ENCODE measurements at places on chromosomes 1 and 21. TPM values are rescaled to one million over a fixed set of nuclear protein-coding genes. Genes with fewer than 3 reads are reported as not detected.

DNA sequence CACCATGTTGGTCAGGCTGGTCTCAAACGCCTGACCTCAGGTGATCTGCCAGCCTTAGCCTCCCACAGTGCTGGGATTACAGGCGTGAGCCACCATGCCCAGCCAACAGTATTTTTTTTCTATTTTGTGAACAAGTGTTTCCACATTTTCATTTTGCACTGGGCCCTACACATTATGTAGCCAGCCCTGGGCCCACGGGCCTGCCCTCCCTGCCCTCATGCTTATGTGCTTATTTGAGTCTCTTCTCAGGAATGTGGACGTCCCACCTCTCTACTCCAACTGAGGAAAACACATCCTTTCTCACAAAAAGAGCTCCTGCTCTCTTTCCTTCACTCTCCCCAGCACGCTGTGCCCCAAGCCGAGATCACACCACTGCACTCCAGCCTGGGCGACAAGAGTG lies 13.5 kb upstream of the ZBED6 start:
- ATAC-seq: no peak

DNA sequence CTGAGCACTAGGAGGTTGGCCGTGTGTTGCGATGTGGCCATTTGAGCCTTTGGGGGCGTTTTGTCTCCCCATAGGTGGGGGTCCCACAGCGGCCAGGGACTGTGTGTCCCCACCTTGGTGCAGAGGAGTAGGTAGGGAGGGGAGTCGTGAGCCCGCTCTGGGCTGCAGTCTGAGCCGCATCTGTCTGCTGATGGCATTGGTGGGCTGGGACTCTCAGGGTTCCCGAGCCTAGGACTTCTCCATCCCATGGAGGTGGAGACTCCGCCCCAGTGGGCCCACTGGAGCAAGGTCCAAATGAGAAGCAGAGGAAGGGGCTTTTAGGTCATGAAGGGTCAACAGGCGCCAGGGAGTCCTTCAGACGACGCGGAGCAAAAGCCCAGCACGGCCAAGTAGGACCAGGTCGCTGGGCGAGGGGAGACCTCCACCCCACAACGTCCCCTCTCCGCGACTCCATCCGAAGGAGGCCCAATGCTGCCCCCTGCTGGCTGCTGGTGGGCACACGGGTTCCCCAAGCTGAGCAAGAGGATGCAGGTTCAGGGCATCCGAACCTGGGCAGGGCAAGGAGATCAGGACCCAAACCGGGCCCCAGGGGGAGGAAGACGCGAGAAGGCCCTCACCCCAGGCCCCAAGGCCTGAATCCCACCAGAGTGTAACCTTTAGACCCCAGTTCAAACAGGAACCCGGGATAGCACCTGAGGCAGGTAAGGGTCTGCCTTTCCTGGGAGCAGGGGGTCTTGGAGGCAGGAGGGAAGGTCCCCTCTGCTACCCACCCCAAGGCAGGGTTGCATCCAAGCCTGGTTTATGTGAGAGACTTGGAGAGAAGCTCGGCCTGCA lies 14.9 kb downstream of the TTC34 start:
- peak; percentile 22 for ATAC-seq

GRCh38 chr1:173802961-173803360 lies 21.5 kb upstream of the DARS2 start:
- ATAC-seq: no peak

DNA sequence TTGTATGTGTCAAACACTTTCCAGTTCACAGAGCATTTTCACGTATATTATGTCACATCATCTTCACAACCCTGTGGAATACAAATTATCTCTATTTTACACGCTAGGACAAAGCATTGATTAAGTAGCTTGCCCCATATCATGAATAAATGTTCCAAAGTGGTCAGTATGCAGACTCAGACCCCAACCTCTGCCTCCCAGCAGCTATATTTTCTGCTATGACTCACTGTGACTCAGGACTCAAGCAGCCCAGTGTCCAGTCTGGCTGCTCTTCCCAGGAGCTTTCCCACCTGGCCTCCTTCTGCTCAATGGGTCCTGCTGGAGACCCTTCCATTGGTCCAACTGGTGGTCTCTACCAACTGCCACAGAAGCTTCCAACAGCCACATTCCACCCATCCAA lies 56.0 kb upstream of the RAP1A start:
- ATAC-seq: no peak

DNA sequence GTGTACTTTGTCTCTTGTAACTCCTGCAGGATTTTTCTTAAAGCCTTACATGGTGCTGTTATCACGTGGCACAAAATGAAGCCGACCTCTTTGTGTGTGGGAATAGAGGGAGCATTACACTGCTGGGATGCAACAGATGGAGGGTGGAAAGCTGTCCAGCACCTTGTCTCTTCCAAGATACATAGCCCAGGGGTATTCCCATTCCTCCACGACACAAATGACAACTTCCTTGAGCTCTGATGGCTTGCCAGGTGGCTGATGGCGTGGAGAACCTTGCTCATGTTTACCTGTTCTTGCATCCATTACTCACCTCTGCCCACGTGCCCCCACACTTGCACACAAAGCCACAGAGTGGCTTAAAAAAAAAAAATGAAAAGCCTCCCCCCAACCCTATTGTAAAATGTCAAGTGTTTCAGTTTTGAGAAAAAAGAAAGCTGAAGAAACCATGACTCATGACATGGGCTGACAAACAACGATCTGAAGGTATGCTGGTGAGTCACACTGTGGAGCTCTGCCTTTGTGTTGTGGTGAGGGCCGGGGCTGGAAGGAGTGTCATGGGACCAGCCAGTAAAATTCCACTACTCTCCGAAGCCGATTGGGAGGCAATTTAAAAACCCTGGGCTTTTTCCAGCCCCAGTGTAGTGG lies 32.0 kb upstream of the ATP5PO start:
- ATAC-seq: peak; percentile 92

- ATAC-seq: peak; percentile 37
Observed at GRCh38 chr1:115112496-115113375, 23.4 kb upstream of the TSPAN2 start.

DNA sequence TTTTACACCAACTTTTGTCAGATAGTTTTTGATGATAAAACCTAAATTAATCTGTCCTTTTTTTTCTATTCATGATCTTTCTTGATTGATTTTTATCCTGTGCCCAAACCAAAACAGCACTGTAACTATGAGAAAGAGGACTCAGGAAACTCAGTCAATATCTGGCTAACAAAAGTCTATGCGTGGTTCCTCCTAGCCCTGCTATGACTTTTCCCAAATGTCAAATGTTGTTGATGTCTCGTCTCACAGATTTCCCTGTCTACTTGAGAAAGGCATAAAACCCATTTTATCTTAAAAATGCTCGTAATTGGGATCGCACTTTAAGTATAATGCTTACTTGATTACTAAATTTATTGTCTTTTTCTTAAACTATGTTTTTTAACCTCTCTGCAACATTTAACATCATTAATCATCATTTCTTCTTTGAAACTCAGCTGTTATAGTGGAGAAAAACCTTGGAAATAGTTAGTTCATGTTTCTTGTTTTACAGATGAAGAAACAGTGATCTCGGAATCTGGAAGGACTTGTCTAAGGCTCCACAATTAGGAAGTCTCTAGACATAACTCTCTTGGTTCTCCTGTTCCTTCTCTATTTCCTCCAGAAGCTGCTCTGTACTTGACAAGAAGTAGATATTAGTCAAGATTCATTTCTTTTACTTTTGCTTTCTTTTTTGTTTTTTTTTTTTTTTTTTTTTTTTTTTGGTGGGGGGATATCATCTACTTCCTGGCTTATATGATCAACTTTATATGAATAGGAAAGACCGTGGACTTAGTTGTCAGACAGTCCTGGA lies 26.2 kb upstream of the PTPRC start:
- ATAC-seq: no peak

DNA sequence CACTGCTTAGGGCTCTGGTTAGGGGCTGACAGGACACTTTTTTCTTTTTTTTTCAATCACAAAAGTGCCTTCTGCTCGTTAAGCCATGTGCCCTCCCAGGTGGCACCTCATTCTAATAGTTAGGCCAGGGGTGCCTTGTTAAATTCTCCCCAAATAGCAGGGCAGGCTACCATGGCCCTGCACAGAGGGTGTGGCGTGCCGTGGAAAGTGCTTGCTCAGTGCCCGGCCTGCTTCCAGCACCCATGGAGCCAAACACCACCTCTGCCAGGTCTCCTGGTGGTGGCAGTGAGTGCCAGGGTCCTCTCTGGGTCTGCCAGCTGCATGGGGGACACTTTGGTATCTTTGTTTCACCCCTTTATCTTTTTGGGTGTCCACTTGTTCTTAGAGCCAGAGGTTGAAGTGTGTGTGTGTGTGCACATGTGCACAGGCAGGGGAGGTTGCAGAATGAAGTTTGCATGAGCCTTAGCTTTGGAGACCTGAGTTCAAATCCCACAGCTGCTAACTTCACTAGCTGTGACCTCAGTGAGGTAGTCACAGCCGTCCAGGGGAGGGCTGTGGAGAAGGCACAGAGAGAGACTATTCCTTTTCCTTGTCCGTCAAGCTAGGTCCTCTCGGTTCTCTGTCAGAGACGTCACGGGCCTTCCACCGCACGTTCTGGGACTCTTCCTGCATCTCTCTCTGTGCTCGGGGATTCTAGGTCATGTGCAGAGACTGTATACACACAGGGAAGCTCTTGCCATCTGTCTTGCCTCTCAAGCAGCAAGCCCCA lies 39.9 kb upstream of the CSF3R start:
- no peak for ATAC-seq

- no peak for ATAC-seq
Observed at GRCh38 chr1:118437664-118438063, 252.6 kb upstream of the SPAG17 start.

GRCh38 chr1:226634166-226634588 lies 85.6 kb downstream of the STUM start:
- ATAC-seq: peak; percentile 74

DNA sequence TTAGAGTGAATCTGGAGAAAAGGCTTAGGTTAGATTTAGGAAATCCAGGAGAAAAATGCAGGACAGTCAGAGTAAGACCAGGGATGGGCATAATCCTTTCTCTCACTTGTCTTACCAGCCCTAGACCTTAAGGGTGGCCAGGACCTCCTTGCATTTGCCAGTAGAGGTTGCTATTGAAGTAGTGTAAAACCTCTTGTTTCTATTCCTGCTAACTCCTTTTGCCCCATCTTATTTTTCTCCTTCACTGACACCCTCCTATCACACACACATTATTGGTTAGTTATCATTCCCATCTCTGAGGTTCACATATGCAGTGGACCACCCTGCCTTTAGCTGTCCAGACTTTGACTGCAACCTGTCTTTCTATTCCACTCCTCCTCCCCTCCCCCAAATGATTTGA lies 75.0 kb upstream of the MACF1 start:
- ATAC-seq: no peak

- ATAC-seq: no peak
Observed at GRCh38 chr1:9912264-9912936, 2.3 kb upstream of the CTNNBIP1 start.

Gene OR2T11
- not detected for total RNA-seq

Gene FAM43B
- 0.12 TPM for total RNA-seq

Gene MR1
- total RNA-seq: 16.3 TPM

Gene SPATA45
- total RNA-seq: not detected

Data from esophagus mucosa (tissue), 1 donor.